Esophagus muscularis mucosa (tissue), 4 donors: ENCODE measurements at places on chromosomes 3 and 15. TPM values are rescaled to one million over a fixed set of nuclear protein-coding genes. Genes with fewer than 3 reads are reported as not detected.

GRCh38 chr3:125512135-125512920 is 7.7 kb downstream of the SNX4 start:
- no peak overlapping the region for H3K4me3 ChIP-seq
- peaks cover 43% of the 10 kb centered on the region for H3K4me1 ChIP-seq
- H3K27me3 ChIP-seq: no peaks in the 10 kb centered on the region

GRCh38 chr3:117865338-117865737 is 1155.8 kb downstream of the TUSC7 start:
- no peak overlapping the region for H3K4me3 ChIP-seq
- H3K27me3 ChIP-seq: no peaks in the 10 kb centered on the region
- H3K4me1 ChIP-seq: no peaks in the 10 kb centered on the region
- DNase-seq: no peak
- no peak overlapping the region for H3K27ac ChIP-seq

DNA sequence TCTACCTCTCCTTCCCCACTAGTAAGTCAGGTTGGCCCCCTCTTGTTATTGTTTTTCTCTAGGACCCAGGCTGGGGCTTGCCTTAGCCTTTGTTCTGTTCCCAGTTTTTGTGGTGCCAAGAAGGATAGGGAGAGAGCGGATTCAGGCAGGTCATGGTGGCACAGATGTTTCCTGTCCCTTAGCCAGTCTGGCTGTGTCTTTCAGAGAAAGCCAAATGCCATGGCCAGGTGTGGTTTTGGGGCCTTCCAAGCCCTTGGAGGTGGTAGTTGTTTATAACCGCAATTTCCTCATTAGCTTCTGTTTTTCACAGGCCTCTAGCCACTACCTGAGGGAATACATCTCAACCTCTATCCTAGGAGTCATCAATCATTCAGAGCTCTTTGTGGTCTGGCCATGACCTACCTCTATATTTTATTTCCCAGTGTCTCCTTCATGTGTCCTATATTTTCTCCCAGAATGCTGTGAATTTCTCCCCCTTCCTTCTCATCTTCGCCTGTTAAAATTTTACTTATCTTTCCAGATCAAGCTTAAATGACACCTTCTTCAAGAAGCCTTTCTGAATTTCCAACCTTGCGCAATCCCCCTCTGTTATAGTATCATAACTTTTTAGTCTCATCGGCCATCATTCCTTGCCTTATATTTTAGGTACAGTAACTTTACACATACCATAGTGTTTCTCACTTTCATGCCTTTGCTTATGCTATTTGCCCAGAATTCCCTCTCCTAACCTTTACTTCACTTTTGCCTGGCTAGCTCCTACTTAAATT is 38.2 kb downstream of the TIMP4 start:
- H3K36me3 ChIP-seq: no peaks in the 10 kb centered on the region
- no peak overlapping the region for H3K4me3 ChIP-seq
- DNase-seq: no peak
- H3K4me1 ChIP-seq: no peaks in the 10 kb centered on the region
- no peaks in the 10 kb centered on the region for H3K27me3 ChIP-seq
- no peak overlapping the region for H3K27ac ChIP-seq

DNA sequence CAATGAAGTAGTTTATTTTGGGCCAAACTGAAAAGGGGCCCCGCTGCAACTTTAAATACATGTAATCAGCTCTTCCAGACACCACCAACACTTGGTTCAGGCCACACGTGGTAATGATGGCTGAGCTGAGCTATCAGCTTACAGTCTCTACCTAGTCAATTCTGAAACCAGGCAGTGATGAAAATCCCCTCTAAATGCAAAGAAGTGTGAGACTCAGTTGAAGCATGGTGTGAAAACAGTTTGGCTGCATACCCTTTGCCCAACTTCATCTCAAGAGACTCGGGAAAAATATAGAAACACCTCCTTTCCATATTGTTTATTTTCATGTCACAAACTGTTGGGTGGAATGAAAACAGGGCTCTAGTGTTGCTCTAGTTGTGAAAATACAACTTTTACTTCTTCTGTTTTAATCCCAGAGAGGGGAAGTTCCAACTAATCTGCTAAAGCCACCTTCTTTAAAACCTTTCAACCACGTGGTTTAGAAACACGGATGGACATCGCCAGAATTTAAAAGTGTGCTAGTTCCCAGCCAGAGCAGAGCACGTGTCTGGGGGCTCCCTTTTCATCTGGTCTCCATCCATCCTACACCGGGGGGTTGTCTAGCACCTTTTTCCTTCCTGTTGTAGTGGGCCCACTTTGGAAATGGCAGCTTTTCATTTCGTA is 229.1 kb downstream of the EPHB1 start:
- no peaks in the 10 kb centered on the region for H3K27me3 ChIP-seq
- no peak overlapping the region for H3K4me3 ChIP-seq
- peak; percentile 24 for DNase-seq
- H3K4me1 ChIP-seq: no peaks in the 10 kb centered on the region

DNA sequence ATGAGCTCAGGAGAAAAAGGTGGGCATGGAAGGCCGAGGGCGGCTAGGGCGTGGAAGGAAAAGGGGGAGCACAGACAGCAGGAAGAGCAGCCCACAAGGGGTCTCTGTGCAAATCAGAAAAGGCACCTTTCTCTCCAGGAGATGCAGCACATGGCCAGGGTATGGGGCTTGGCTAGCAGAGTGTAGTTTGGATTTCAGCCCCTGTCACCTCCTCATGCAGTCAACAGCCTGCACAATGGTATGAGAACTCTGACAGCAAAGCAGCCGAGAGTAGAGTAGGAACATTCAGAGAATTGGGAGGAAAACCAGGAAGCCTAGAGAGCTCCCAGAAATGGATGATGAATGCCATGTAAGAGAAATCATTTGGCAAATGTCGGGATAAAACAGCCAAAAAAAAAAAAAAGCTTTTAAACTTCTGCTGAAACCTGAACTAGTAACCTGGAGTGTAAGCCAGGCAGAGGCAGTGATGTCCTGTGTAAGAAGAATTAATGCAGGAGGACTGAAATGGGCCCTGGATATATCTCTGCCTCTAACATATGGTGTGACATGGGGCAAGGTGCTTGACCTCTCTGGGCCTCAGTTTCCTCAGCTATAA is 25.7 kb downstream of the FSTL1 start:
- H3K27ac ChIP-seq: peak overlapping the region; percentile 86
- H3K4me1 ChIP-seq: peaks cover 100% of the 10 kb centered on the region
- no peak for DNase-seq

The SYNPR gene
- total RNA-seq: 0.58 TPM

The HDC gene
- 3.3 TPM for total RNA-seq

The PIAS1 gene
- total RNA-seq: 26.2 TPM

GRCh38 chr15:67862750-67863441 is 23.1 kb upstream of the RNU6-1 start:
- peak overlapping the region; percentile 69 for H3K27ac ChIP-seq
- no peaks in the 10 kb centered on the region for H3K36me3 ChIP-seq
- peaks cover 5% of the 10 kb centered on the region for H3K27me3 ChIP-seq
- peak overlapping the region; percentile 49 for H3K4me3 ChIP-seq

The SLC12A1 gene
- total RNA-seq: not detected

GRCh38 chr3:183844606-183845005 is 19.2 kb upstream of the MAP6D1 start:
- no peak overlapping the region for H3K4me3 ChIP-seq
- no peaks in the 10 kb centered on the region for H3K27me3 ChIP-seq
- no peak for DNase-seq
- H3K4me1 ChIP-seq: no peaks in the 10 kb centered on the region
- peaks cover 38% of the 10 kb centered on the region for H3K36me3 ChIP-seq
- H3K27ac ChIP-seq: no peak overlapping the region

DNA sequence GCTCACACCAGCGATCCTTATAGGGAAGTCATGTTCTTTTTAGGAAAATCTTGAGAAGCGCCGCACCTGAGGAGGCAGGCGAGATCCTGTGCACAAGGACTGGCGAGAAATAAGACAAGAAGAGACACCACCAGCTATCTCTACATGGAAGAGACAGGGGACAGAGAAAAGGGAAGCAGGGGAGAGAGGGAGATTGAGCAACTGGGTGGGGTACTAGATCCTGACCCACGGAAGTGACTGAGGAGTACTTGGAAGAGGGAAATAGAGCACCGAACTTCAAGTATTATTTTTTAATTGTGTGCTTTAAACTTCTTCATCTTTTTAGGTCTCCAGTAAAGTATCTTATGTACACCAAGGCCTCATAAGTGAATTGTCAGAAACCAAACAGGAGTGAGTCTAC is 742.0 kb upstream of the LMCD1 start:
- peaks cover 7% of the 10 kb centered on the region for H3K4me1 ChIP-seq
- H3K27ac ChIP-seq: no peak overlapping the region
- H3K36me3 ChIP-seq: no peaks in the 10 kb centered on the region
- no peak overlapping the region for H3K4me3 ChIP-seq

The CMC1 gene
- total RNA-seq: 18.3 TPM

DNA sequence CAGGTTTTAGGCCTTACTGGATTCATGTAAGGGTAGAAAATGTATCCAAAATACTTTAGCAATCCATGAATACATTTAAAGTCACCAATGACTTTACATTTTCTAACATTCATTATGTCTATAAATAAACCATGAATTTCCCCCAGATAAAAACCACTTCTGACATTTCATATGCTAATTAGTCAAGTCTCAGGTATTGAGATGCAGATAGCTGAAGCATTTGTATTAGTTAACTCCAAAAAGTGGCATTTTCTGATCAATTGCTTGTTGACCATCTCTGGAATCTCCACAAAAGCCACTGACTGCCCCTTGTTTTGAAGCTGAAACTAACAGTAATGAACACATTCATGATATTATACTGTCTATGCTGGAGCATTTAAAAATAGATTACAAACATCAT is 68.4 kb upstream of the RAP2B start:
- H3K4me3 ChIP-seq: no peak overlapping the region
- H3K4me1 ChIP-seq: no peaks in the 10 kb centered on the region
- no peak for DNase-seq

DNA sequence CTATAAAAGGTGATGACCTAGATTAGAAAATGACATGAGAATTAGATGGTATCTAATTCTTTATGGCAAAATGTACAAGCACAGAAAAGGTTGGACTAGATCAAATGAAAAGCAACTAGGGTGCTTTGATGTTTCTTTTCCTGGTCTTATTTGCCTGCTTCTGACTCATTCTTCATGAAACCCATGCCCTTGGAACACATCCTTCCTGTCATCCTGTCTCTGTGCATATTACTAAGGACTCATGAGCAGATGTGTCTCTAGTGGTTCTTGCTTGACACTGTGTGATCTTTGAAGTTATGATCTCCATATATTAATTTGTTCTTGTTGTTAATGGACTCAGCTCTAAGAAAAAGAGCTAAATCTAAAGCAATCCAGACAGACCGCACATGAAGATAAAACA is 314.0 kb downstream of the ERC2 start:
- H3K27me3 ChIP-seq: no peaks in the 10 kb centered on the region
- no peak overlapping the region for H3K4me3 ChIP-seq
- peaks cover 2% of the 10 kb centered on the region for H3K4me1 ChIP-seq
- H3K36me3 ChIP-seq: no peaks in the 10 kb centered on the region
- DNase-seq: no peak
- no peak overlapping the region for H3K27ac ChIP-seq

- H3K4me3 ChIP-seq: no peak overlapping the region
- no peak overlapping the region for H3K27ac ChIP-seq
- no peak for DNase-seq
- no peaks in the 10 kb centered on the region for H3K27me3 ChIP-seq
- no peaks in the 10 kb centered on the region for H3K36me3 ChIP-seq
- peaks cover 10% of the 10 kb centered on the region for H3K4me1 ChIP-seq
Observed at GRCh38 chr3:194075802-194076460, 60.0 kb upstream of the HES1 start.

DNA sequence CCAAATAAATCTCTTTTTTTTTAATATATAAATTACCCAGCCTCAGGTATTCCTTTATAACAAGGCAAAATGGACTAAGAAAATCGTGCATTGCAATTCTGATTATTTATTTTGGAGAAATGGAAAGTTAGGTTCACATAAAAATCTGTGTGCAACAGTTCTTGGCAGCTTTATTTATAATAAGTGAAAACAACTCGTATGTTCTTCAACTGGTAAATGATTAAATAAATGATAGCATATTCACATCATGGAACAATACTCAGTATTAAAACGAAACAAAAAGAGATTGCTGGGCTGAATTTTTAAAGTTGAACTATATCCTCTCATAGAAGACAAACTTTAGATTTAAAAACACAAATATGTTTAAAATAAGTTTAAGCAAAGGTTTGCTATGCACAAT is 176.3 kb upstream of the ZNF385D start:
- H3K4me1 ChIP-seq: no peaks in the 10 kb centered on the region
- no peak overlapping the region for H3K4me3 ChIP-seq
- no peak overlapping the region for H3K27ac ChIP-seq

The STOML1 gene
- total RNA-seq: 9.9 TPM

- H3K4me3 ChIP-seq: no peak overlapping the region
- DNase-seq: peak; percentile 53
- no peaks in the 10 kb centered on the region for H3K36me3 ChIP-seq
- H3K27ac ChIP-seq: no peak overlapping the region
- H3K27me3 ChIP-seq: no peaks in the 10 kb centered on the region
Observed at GRCh38 chr15:100259266-100259665, 82.5 kb downstream of the ADAMTS17 start.

DNA sequence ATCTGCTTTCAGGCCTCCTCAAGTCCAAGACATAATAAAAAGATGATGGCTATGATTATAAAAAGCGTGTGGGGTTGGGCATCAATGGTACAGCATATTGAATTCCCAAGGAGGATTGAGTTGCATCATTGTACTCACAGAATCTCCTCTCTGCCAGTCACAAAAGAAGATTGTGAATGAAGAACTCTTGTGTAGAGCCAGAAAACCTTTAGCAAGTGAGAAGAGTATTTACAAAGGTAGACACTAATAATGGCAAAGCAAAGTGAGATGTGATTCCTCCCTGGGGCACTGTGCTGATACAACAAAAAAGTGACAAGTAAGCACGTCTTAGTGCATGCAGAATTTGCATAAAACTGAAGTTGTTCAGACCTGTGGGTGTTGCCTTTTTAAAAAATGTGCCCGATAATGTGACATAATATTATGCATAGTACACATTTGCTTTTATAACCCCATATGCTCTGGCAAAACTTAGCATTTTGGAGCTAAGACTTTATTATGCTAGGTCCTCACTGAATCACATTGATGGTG is 291.2 kb upstream of the TBC1D5 start:
- H3K27ac ChIP-seq: no peak overlapping the region
- H3K27me3 ChIP-seq: no peaks in the 10 kb centered on the region
- H3K36me3 ChIP-seq: no peaks in the 10 kb centered on the region

DNA sequence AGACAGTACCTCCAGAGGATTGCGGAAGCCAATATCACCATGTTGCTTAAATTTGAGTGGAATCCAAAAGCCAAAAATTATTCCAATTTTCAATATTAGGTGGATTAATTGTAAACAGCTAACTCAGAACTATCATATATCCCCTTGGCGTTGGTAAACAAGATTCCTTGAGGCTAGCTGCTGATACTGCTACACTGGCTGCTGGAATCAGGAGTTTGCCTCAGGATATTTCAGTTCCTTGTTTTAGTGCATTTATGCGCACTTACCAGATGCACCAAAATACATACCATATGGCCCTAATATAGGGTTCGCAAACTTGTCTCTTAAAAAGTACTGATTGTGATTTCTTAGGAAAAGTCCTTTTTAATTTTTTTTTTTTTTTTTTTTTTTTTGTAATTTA is 605.2 kb upstream of the NAALADL2 start:
- H3K27ac ChIP-seq: no peak overlapping the region
- no peak for DNase-seq
- H3K4me1 ChIP-seq: peaks cover 30% of the 10 kb centered on the region

The GRK7 gene
- 0.11 TPM for total RNA-seq

GRCh38 chr3:102444101-102444500 is 9.3 kb downstream of the ZPLD1 start:
- H3K4me1 ChIP-seq: no peaks in the 10 kb centered on the region
- no peaks in the 10 kb centered on the region for H3K27me3 ChIP-seq
- H3K27ac ChIP-seq: no peak overlapping the region
- DNase-seq: no peak

The KCNMB3 gene
- total RNA-seq: 4.1 TPM
